ENCODE measurements at places on chromosomes 13 and 19.

DNA sequence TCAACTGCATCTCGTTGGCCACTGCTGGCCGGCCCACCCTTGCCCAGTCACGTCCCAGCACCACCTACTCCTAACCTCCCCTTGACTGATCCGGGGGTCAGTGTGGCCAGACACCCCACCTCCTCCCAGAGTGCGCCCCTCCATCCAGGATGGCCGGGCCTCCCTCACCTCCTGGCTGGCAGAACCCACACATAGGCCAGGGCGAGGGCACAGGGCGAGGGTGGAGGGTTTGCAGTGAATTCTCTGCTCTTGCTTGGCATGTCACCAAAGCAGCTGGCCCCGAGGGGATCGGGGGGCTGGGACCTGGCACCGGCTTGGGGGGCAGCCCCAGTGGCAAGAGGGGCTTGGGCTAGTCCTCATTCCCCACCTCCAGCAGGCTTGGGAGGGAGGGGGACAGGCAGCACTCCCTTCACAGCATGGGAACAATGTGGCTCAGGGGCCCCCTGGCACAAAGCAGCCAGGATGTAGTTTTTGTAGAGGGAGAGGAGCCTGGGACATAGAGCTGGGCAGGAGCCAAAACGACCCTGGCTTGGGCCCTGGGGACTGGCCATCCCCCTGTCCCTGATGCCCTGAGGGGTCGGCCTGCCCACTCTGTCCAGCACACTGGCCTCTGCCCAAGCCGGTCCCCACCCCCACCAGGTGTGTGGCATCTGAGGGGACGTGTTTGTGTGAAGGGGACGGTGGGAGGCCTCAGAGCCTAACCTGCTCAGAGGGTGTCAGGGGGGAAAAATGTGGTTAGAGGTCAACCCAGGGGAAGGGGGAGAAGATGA lies 28.5 kb upstream of the ASF1B start:
- no peak for DNase-seq

DNA sequence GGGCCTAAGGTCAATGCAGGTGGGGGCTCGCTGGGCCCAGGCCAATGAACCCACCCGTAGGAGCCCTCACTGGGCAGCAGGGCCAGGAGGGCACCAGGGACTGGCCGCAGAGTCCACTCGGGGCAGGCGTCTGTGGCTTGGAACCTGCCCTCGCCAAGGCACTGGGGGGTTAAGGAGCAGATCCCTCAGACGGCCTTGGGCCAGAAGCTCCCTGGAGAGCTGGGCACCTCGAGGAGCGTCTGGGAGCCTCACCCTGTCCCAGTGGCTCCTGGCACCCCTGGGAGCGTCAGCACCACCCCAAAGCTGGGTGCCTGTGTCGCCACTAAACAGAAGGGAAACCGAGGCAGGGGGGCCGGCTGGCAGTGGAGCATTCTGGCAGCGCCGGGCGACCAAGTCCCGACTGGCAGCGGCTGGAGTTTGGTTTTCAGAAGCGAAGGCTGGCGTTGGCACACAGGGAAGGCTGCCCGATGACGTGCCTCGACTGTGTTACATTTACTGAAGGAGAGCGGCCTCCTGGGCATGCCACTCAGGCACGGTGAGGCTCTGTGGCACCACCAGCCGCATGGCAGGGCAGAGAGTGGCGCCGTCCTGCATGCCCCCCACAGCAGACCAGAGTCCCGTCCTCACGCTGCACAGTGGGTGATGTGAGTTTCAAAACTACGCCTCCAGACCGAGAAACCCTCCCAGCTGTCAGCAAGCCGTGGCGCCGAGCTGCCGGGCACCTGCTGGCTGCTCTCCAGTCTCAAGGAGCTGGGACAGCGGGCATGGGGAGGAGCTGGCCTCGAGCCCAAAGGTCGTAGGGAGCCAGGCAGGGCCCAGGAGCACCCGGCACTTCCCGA lies 9.2 kb upstream of the MEX3D start:
- DNase-seq = no peak

DNA sequence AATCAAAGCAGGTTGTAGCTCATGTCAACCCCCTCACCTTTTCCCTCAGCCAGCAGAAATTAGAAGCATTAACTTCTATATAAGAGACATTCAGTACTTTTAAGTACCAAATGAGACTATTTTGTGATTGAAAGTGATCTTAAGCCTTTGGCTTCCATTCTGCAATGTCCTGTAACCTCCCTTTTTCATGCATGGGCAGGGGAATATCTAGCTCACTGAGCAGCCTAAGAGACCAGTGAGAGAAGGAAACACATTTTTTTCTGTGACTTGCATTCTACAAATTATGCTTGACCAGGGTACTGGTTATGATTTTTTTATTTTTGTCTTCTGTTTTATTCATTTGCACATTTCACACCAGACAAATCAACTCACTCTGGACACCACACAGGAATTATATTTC lies 369.6 kb downstream of the KCTD12 start:
- no peak for DNase-seq

GRCh38 chr13:84933797-84934196 lies 865.4 kb downstream of the SLITRK6 start:
- no peak for DNase-seq

DNA sequence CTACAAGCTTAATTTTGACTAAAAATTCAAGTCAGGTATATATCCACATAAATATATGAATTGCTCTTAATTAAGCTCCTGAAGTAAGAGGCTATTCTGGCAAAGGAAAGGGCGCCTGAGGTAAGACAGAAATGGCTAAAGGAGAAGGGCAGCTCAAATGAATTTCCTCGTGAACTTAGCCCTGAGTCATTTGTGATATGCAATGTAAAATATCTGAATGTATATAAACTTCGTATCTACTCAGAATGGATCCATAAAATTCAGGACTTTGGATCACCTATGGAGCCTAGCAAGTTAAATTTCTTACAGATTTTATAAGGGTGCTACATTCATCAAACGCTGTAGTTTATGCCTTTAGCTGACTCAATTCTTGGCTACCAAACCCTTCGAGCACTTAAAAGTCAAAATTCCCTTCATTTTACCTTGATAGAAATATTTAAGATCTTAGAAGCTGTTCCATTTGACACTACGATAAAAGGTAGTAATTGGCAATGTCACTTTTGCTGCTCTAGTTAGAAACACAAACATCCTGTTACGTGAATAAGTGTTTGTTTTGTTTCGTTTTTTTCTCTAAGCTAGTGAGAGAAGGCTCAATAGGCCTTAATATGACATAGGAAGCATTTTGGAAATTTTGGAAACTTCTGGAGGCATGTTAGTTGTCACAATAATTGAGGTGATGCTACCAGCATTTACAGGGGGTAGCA lies 69.2 kb downstream of the DIAPH3 start:
- DNase-seq = no peak

GRCh38 chr19:38918526-38918925 lies 6.5 kb upstream of the CCER2 start:
- no peak for DNase-seq

DNA sequence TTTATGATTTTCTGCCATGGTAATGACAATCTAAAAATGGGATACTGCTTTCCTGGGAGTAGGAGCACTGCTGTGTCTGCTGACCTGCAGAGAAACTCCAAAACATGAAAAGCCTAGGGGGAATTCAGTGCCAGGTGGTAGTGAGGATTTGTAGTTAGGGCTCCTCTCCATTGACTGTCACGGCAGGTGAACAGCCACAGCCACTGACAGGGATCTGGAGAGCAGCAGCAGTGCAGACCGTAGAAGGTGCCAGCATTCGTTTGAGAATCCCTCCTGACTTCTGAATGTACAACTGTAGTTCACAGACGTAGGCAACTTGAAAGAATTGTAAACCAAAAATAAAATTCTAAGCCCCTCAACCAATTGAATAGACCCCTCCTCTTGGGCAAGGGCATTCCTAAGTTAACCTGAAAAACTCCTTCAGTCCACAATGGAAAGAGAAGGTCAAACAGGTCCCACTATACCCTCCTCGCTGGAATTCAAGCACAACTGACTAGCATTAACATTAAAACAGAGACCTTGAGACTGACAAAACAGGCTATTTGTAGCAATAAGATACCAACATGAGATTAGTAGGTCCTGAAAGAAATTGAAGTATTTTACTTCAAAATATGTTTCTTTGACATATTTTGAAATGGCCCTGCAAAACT lies 1328.8 kb downstream of the OLFM4 start:
- no peak for DNase-seq

DNA sequence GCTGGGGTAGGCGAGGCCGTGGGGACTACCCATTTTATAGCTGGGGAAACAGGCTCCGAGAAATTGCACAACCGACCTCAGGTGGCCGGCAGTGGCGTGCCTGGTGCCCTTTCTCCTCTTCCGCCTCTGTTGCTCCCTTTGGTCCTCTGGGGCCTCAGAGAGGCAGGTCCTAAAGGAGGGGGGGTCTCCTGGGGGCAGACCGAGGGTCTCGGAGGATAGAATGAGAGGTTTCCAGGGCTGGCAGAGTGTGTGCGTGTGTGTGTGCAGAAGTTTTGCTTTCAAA lies 11.3 kb downstream of the STX10 start:
- no peak for DNase-seq

Data from HuH-7 (cell line).